Activated naive CD4-positive, alpha-beta T cell treated with anti-CD3 and anti-CD28 coated beads, Interleukin-2, amount 50 U/mL, for 16 hours (primary cell): ENCODE measurements at places on chromosomes 5 and 9.

GRCh38 chr5:167778228-167778627, 513.2 kb upstream of the WWC1 start:
- DNase-seq = no peak

GRCh38 chr9:6739218-6739617, 18.6 kb upstream of the KDM4C start:
- DNase-seq = no peak

- DNase-seq = no peak
Observed at GRCh38 chr5:1445689-1446601, 705 bp upstream of the SLC6A3 start.

- DNase-seq = no peak
Observed at GRCh38 chr5:11323761-11324160, 562.7 kb upstream of the DAP start.

DNA sequence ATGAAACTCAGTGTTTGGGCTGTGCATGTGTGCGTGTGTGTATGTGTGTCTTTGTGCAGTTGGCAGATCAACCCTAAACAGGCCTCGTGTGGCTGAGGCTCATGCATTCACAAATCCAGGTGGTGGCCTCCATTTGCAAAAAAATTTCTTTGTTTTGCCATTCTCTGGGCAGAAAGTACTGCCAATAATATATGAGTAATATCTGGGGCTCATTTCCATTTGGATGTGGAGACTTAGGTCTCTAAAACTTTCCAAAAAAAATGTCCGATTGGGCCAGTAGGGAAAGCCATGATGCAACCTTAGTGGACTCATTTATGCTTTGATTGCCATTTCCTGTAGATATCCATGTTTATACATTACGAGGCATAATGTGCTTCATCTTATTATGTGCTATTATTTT, 77.9 kb upstream of the RPS23 start:
- DNase-seq = no peak

DNA sequence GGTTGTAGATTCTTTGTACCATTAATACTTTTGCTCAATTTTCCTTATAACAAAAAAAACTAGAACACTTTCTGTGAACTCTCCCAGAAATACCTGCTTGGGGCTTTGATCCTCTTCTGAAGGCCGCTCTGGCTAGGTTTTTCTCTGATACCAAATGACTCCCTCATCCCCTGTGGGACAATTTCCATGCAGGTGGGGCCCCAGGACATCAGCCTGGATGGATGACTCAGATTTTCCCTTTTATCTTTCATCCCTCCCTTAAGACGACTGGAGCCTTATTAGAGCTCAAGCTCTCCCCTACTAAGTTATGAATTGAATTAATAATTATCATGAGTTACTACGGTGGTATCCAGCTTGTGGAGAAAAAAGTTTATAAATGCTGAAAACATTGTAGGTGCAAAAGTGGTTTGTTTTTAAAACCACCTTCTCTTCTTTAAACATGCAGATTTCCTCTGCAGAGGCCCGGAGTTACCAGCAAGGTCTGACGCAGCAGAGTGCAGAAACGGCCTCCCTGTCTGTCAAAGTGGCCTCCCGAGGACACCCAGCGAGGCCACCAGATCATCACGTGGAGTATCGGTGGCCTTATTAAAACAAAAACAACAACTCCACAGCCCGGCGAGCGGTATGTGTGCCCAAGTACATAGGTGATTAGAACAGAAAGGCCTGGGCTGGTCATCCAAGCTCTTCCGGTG, 50.8 kb upstream of the IRX4 start:
- no peak for DNase-seq

GRCh38 chr5:39598661-39599248, 174.0 kb upstream of the DAB2 start:
- DNase-seq = no peak

DNA sequence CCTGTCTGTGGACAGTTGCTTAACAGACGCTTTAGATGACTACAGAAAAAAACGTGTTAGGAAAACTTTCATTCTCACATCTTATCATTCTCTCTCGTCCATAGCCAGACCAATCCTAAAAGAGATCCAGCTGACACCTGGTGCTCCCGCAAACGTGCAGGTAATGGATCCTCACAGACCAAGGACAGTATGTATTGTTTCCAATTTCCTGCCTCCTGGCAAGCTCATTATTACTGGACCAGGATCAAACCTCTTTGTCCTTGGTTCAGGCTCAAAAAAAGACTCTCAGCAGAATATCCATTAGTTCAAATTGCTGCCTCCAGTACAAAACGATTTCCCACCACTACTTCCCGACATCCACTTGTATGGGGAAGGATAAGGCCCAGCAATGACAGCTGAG, 62.4 kb downstream of the SERINC5 start:
- no peak for DNase-seq

DNA sequence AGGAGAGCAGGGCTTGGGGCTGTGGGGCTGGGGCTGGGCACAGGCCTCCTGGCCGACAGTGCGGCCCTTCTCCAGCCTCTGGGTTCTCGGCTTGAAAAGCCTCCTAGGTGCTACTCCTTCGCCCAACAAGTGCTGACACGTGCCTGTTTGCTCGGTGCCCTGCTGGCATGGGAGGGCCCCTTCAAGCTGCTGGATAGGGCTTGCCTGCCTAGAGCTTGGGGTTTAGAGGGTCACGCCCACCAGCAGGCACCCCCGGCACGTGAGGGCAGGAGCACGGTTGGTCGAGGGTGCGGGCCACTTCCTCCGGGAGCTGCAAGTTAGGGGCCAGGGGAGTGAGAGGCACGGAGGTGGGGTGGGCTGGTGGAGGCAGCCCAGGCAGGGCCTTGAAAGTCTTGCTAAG, 106.2 kb downstream of the RXRA start:
- DNase-seq = no peak

GRCh38 chr5:98258939-98259338, 514.5 kb upstream of the RGMB start:
- no peak for DNase-seq

GRCh38 chr9:98980291-98980690, 36.6 kb downstream of the COL15A1 start:
- DNase-seq = no peak

GRCh38 chr5:124402144-124402581, 344.3 kb downstream of the ZNF608 start:
- DNase-seq = no peak

DNA sequence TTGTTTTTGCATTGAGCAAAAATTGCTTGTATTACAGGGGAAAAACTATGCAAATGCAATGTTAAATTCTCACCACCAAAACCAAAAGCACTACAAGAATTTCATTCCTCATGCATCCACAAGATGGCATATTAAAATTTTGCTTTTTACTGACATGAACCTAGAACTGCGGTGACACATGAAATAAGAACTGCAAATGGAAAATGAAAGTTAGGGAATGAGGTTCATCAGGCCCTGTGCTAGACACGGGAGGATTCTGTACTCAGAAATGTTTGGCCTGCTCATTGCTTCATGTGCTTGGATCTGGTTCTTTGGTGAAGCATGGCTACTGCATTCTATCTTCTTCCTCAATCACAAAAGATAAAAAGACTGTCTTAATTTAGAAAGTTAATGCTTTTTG, 9.1 kb upstream of the RFK start:
- no peak for DNase-seq

GRCh38 chr5:103894882-103895281, 332.3 kb upstream of the NUDT12 start:
- no peak for DNase-seq

DNA sequence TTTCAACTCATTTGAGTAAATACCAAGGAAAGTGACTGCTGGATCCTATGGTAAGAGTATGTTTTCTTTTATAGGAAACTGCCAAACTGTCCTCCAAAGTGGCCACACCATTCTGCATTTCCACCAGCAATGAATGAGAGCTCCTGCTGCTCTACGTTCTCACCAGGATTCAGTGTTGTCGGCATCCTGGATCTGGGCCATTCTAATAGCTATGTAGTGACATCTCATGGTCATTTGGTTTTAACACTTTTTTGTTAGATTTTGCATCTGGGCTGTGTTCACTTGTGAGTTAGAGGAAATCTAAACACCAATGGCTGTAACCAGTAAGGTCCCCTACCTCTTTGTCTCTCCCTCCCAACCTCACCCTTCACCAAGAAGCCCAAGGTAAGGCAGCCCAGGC, 115.9 kb downstream of the ATPSCKMT start:
- DNase-seq = no peak

GRCh38 chr5:170576602-170577535, 73.0 kb downstream of the KCNIP1 start:
- DNase-seq = no peak

- no peak for DNase-seq
Observed at GRCh38 chr5:124663101-124663506, 83.3 kb downstream of the ZNF608 start.

DNA sequence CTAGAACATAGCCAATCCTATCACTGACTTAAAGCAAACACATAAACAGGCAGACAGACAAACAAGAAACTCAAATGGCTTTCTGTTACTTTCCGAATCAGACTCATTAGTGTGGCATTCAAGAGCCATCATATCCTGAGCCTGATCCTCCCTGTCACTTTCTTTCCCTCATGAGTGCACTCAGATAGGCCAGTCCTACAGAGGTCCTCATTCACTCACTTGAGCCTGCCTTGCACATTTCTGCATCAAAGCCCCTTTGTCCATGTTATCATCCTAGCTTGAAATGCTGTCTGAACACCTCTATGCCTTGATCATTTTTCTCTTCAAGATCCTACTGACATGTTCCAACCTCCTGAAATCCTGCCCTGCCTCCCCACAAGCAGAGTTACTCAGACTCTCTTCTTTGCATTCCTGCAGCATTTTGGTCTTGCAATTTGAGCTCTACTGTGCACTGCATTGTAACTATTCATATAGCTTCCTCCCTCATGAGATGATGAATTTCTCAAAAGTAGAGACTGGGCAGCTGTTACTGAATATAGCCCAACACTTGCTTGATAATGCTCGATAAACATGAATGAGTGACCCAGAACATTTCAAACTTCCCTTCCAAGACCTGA, 126.9 kb downstream of the PALM2AKAP2 start:
- no peak for DNase-seq

- no peak for DNase-seq
Observed at GRCh38 chr5:73031839-73032238, 76.0 kb downstream of the FCHO2 start.

DNA sequence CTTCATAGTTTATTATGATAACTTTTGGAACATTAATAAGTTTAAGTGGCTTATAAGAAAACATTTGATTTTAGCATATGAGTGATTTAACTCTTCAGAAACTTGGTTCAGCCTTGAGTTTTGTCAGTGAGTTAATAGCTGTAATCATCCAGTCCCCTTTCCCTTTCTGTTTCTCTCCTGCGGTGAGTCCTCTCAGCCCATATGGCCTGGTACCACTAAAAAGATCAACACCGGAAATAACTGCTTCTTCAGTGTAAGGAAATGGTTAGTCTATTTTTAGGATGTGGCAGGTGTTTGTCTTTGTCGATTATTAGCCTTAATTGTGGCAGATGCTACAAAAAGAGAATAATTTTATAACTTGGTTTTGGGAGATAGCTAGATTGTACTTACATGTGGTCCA, 120.2 kb upstream of the GRHPR start:
- DNase-seq = peak; percentile 22

DNA sequence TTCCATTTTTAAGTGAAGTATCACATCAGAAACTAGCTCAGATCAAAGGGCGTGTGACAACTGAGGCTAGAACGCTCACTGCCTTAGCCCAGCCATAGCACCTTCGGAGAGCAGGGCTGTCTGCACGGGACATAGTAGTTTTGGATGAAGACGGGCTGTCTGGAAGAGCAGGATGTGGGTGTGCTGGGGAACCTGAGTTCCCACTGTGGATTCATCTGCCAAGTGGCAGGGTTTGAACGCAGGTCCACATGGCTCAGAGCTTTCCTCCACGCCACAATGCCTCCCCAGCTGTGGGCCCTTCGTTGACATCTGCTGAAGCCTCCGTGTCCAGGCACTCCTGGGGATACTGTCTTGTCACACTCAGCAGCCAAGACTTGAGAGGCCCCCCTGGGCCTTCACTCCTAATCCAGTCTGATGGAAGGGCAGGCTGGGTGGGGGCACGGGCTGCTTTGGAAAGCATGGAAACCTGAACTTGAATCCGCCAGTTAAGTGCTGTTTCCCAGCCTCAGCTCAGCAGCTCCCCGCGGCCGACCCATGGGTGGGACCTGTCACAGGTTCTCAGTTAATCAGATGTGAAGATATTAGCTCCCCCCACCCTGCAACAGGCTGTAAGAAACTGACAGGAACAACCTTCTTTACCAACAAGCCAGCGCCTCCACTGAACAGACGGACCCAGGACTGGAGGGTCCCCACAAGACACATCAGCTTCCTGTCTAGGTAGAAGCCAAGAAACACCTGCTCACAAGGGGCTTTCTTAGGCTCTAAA, 228.1 kb downstream of the FANCC start:
- DNase-seq = no peak

DNA sequence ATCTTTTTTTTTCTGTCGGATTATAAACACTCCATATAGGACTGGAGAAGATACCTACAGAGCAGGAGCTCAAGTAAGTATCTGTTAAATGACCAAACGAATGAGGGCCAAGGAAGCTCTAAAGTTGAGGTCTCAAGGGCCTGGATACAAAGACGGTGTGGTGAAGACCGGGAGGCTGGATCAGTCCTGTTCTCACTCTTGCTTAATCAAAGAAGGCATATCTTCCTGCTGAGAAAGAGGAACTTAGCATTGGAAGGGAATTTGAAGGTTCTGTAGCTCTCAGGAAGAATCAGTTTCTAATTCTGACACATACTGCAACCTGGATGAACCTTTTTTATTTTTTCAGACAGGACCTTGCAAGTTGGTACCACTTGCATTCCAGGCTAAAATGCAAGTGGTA, 28.3 kb upstream of the PAX5 start:
- DNase-seq = no peak

DNA sequence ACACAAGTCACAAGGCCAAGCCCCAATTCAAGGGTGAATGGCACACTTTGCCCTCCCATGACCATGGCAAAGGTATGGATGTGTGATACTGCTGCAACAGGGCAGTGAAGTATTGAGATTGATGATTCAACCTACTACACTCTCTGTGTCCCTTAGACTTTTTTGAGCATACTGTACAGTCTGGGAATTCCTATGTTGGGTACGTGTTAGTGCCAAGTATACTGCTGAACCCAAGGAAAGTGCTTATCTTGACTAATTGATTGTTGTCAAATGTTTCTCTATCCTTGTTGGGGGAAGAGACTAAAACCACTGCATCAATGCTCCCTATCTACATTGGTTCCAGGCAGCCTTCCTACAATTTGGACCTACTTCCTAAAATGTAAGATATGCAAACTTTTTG, 93.7 kb downstream of the NDFIP1 start:
- no peak for DNase-seq

DNA sequence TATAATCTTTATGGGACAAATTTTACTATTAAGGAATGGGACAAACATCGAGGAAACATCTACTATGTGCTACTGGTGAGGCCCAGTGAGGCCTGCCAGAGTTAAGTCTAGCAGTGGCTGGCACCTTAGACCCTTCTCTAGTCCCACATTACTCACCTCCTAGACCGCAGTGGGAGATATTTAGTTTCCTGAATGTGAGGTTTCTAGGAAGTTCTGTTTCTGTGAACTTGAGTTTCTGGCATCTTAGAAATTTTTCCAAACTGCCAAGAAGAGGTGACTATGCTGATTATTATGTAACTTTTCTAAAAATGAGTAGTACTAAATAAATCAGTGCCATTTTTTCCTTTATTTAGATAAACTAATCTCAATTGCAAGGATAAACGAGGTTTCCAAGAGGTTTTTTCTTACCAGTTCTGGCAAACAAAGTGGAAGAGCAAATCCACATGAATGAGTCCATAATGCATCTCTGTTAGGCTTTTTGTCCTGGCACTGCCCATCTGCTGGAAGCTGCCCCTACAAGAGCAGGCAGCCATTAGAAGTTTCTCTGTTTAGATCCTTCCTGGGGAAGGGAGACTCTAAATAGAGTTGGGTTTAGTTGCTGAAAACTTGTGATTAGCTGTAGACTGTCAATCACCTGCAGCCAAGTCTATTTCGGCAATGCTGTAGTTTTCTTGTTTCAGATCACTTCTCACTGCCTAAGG, 348.7 kb downstream of the MAN2A1 start:
- DNase-seq = no peak
